Skin of body (tissue), 3 donors: ENCODE measurements at places on chromosomes 5 and 9. TPM values are rescaled to one million over a fixed set of nuclear protein-coding genes. Genes with fewer than 3 reads are reported as not detected.
A peak's percentile ranks its signal among the peaks of the same experiment; 100 is the strongest.

DNA sequence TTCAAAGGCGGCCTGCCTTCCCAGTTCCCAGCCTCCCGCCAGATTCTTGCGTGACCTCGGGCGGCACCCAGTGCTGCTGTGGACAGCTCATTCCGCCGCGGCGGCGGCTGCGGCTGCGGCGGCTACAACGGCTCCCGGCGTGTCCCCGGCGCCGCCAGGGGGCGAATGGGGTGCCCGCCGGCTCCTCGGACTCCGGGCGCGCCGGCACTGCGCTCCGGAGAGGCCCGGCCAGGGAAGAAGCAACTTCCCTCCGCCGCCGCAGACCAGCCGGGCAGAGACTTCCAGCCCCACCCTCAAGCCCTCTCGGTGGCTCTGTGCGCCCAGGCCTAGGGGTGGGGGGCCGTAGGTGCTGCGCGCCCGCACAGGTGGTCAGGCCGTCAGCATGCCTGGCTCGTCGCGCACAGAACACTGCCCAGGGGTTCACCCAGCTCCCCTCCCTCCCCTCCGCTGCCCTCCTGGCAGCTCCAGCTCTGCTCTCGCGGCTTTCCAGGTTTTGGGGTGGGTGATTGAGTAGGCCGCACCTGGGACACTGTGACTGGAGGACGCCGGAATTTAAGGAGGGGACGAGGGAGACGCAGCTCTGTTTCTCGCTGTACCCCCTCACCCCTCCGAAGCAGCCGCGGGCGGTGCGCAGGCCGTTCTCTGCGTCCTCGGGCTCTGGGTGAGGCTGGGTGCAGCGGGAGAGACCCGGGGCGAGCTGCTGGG lies 20.2 kb downstream of the IGIP start:
- peak; percentile 29 for DNase-seq

DNA sequence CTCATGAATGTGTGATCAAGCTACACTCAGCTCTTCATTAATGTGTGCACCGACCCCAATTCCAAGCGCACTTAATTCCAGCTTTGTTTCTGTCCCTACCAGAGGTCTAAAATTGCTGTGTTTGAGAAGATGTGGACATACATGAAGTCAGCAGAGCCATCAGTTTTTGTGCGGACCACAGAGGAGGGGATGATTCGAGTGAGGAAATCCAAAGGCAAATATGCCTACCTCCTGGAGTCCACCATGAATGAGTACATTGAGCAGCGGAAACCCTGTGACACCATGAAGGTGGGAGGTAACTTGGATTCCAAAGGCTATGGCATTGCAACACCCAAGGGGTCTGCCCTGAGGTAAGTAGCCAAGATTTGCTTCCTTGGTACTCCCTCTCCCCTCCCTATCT lies 268.6 kb downstream of the FAM114A2 start:
- DNase-seq, result no peak

GCNT4 gene
- 2.4 TPM for total RNA-seq

LECT2 gene
- not detected for total RNA-seq

DNA sequence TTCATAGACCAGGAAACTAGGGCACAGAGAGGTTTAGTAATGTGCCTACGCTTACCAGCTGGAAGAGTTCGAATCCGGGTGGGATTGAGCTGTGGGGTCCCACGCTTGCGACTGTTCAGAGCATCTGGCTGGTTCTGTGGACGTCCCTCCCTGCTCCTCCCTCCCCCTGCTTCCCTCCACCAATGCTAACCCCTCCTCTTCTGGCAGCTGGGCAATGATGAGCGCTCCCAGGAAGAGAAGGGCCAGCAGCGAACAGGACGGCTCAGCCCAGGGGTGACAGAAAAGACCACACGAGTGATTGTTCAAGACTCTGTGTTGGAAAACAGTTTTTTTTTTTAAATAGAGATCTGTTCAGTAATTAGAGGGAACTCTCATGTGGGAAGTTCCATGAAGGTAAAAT lies 6.9 kb downstream of the FAM163B start:
- DNase-seq, result no peak

SMIM33 gene
- not detected for total RNA-seq

- DNase-seq, result no peak
These were observed 159.8 kb downstream of the TMC1 start for GRCh38 chr9:72681283-72681630.

- no peak for DNase-seq
These were observed 102.2 kb upstream of the IL7R start for GRCh38 chr5:35754481-35754880.

DNA sequence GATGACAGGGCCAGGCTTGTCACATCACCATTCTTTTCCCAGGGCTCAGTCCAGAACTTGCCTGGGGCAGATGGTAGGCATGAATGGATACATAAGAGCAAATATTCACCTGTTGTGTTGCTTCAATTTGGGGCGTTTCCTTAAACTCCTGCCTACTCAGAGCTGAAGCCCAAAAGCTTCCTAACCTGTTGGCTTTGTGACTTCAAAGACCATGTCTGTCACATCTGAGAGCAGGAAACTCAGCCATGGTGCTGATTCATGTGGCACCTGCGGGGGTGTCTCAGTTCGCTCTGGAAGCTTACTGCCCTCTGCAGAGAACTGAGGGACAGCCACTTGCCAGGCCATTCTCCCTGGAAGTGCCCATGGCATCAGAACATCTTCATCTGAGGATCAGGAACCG lies 246.6 kb downstream of the HSPA4 start:
- no peak for DNase-seq

GRCh38 chr9:136567651-136568287 lies 21.9 kb upstream of the NOTCH1 start:
- DNase-seq, result peak; percentile 78

SMIM23 gene
- total RNA-seq, result not detected
